Nephron progenitor cell (in vitro differentiated cells): ENCODE measurements at places on chromosomes 3 and 15.
A peak's percentile ranks its signal among the peaks of the same experiment; 100 is the strongest.

DNA sequence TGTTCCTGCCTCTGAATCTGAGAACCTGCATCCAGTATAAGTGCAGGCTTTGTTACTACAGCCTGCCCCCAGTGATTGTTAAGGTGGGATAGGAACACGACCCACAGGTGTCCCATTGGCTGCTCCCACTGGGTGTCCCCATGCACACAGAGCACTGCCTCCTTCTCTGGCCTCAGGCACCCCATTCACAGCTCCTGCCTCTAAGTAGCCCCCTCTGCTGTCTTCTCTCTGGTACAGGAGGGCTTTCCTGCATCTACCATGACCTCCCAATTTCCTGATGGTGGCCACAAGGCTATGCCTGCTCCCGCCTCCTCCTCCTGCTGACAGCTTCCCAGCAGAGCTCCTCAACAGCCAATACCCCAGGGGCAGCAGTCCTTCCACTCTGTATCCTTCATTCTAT is 238.6 kb upstream of the TMC3 start:
- DNase-seq = no peak

DNA sequence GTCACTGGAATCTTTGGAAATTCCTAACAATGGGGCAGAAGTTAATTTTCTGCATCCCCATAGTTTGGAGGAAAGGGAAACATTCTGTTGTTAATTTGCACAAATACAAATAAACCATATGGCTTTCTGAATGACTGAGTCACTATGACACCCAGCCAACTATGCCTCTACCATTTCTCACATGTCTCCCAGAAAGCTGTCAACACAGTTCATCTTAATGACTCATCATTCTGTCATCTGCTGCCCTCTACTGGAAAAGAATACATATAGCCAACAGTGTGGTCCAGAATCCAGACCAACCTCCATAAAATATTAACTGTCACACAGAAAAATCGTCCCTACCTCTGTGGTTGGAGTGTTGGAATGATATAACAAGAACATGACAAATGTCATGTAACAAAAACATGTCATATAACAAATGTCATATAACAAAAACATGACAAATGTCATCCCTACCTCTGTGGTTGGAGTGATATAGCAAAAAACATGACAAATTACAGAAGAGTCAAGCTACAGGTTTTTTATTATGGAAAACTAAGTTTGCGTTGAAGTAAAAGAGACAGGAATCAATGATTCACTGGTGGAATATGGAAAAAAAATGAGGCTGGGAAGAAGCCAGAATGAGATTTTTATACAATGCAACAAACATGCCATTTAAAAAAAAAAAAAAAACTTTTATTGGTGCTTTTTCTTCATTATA is 47.7 kb upstream of the GYG1 start:
- peak; percentile 14 for DNase-seq

GRCh38 chr3:104101736-104102135 is 1265.0 kb upstream of the ALCAM start:
- no peak for DNase-seq

- DNase-seq = peak; percentile 12
These were observed 96.1 kb downstream of the MCTP2 start for GRCh38 chr15:94327356-94327936.

DNA sequence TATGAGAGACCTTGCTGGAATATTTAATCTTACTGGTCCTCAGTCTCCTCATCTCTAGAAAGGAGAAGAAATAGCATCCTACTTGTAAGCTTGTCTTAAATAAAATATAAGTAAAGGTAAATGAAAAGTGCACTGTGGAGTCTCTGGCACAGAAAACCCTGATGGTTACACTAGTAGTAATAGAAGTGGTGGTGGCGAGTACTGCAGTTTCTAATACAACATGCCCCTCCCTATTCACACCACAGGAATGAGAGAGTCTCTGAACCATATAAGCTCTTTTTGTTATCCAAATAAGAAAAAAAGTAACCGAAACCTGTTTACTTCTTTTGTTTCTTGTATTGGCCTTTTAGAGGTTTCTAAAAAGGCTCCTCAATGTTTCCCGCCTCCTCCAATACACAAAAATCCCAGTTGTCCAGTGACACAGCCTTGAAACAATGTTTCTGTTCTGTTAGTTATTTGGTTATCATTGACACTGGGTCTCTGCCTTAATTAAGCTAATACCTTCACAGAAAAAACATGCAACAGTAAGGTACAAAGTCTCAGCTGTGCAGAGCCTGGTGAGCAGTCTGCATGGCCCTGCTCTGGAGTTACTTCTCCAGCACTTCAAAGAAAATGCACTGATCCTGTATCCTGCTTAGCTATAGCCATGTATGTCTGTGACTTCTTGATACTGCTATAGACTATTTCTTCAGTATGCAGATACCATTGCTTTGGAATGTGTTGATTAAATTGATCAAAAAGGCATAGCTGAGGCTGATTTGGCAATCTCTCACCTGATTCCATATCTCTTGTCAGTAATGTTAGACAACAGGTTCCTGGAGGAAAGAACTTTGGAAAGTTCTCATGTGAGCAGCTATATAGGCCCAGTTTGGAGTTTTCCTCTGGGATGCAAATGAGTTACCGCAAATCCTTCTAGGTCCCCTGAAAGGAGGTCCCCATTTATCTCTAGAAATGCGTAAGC is 315.6 kb upstream of the IL12A start:
- DNase-seq = no peak

DNA sequence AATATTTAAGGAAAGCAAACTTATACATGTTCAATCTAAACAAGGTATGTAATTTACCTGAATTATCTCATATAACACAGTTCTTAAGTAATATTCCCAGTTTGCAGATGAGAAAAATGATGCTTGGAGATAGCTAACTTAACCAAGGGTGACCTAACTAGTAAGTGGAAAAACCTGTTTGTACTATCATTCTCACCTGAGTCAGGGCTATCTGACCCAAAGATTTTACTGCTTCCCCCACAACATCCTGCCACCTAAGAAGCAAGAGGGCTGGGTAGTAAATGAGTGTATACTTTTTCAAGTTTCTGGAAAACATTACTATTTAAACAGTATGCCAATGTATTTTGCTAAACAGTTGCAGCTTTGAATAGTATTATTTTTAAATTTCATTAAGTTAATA is 10.6 kb downstream of the TP63 start:
- DNase-seq = no peak

GRCh38 chr15:40591389-40591788 is 2.7 kb upstream of the KNL1 start:
- no peak for DNase-seq

DNA sequence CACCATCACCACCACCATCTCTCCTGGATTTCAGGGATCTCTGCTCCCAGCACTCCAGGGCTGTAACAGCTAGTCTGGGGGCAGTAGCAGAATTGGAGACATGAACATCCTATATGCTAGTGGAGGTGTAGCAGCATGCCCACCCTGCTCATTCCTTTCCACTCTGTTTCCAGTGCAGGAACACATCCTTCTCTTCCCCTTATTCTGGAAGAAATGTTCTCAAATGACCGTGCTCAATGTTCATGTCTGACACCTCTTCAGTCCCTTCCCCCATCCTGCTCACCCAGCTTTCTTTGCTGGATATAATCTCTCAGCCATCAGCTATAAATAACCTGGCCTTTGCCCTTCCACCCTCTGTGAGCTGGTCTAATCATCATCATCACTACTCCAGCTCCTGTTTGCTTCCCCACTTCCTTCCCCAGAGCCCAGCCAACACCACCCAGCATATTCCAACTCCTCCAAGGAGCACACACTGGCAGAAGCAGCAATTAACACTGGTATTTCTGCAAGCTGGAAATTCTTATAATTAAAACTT is 31.1 kb downstream of the DCLK3 start:
- DNase-seq = no peak

- no peak for DNase-seq
These were observed 719 bp upstream of the SRPRB start for GRCh38 chr3:133804896-133805295.

- no peak for DNase-seq
These were observed 196.8 kb downstream of the PLCL2 start for GRCh38 chr3:17081520-17081919.

DNA sequence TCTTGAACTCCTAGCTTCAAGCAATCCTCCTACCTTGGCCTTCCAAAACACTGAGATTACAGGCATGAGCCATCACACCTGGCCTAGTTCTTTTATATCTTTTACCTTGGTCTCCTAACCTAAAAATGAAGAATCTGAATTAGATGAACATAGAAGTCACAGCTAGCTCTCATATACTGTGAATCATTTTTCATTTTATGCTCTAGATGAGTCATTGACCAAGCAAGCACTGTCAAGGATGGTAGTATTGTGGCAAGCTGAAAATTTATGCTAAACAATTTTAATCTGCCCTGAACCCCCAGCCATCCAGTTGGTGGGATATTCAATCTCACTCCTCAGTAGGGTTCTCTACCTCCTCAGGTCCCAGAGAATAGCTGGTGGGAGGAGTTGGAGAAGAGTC is 48.3 kb upstream of the DNAJC13 start:
- DNase-seq = no peak

- no peak for DNase-seq
These were observed 263.5 kb upstream of the RASGRP1 start for GRCh38 chr15:38828031-38828532.

DNA sequence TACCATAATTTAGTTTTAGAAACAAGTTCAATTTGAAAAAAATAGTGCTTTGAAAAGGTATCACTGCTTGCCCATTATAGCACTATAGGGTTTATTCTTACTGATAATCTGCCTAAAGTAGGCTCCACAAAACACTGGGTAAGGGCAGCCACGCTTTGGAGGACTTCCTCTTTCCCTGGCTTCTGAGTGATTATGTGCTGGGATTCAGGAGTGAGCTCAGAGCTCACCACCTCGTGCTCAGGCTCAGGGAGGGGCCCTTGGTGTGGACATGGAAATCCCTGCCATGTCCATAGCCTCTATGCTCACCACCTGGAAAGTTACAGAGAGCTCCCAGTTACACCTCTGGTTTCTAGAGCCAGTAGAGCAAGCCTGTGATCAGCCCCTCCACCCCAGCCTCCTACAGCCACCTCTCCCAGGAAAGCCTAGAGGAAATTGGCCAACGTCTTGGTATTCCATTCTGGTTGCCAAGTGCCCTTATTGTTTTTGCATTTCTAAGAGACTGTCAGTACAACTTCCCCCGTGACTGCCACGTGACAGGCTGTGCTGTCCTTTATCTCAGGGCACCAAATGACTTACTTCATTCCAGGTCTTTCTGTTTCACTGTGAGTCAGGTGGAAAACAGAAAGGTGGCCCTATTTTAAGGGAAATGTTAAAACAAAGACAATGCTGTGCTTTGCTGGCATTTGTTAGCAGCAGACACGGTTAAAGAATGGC is 316.0 kb downstream of the RORA start:
- no peak for DNase-seq

DNA sequence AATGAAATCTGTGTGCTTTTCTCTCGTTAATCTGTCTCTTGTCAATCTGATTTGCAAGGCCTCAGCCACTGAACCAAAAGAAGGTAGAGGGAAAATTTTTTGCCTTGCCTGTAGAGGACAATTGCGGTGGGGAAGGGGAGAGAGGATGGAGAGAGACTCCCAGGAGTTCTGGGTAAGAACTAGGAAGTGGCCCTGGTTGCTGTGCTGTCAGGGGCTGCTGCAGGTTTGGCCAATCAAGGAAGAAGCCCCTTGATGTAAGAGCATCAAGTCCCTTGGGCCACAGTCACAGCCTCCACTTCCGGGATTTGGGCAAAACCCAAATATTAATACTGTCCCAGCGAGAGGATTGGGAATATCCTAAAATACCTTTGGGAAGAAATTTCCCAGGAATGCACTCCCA is 43.3 kb downstream of the TRANK1 start:
- DNase-seq = no peak

DNA sequence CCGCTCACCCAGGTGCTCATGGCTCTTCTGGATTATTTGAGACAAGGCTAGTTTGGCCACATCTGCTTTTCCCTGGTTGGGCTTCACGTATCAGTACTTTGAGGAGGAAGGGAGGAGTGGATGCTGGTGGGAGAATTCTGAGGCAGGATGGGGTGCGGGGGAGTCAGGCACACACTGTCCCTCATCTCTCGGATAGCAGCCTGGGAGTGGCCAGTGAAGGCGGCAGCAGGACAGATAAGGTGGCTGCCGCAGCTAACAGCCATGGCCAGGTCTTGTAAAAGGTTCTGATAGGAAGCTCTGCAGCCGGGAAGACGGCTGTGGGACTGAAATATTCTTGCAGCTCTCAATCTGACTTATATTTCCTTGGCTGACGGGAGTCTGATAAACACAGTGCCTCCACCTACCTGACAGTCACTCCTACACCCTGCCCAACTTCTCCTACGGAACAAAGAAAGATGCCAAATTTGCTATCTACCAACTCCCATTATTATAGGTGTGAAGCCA is 87.3 kb downstream of the MESD start:
- DNase-seq = no peak

GRCh38 chr3:60076331-60076730 is 1026.5 kb upstream of the CFAP20DC start:
- no peak for DNase-seq

DNA sequence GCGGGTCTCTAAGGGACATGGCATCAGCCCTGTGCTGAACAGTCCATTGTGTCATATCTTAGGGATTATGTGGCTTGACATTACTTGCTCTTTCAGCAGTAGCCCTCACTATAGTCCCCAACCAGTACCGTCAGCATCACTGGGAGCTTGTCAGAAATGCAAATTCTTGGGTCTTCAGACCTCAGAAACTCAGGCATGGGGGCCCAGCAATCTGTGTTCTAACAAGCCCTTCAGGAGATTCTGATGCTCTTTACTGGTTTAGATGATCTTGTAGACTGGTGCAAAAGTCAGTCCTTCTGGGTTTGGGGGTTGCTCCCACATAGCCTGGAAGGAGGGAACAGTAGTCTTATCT is 39.0 kb upstream of the TRAK1 start:
- DNase-seq = no peak

DNA sequence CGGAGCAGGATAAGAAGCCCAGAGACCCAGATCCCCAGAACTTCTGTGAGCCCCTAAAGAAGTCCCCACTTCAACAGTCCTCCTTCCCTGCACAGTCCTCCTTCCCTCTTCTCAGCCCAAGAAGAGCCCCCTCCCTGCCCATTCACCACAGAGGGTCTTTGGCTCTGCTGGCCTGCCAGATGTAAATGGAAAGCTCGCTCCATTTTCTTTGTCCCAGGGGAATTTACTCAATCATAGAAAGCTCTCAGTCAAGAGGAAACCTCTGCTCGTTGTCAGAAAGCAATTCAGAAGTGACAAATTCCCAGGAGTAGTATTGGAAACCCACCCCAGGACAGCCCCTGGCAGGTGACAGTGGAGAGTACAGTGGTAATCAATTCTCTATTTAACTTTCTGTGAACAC is 105.5 kb upstream of the SMAD3 start:
- DNase-seq = no peak

GRCh38 chr15:46682969-46683791 is 1034.1 kb upstream of the SEMA6D start:
- DNase-seq = no peak

DNA sequence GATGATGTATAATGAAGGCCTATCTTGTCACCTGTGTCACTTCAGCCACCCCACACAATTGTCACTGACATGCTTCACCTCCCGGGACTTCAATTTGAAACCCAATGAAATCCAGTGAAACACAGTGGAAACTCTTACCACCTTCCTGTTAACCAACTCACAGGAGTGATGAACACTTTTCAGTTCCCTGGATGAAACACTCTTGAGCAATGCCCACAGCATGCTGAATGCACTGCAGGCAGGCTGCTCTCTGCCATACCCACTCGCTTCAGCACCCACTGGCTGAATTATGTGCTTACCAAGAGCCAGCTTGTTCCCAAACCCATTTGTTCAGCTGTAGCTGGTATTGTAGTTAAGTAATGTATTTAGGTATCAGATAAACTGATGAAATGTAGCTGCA is 47.0 kb downstream of the MAP2K1 start:
- DNase-seq = no peak
